ENCODE measurements at places on chromosomes 2 and 18. TPM values are rescaled to one million over a fixed set of nuclear protein-coding genes. Genes with fewer than 3 reads are reported as not detected.

DNA sequence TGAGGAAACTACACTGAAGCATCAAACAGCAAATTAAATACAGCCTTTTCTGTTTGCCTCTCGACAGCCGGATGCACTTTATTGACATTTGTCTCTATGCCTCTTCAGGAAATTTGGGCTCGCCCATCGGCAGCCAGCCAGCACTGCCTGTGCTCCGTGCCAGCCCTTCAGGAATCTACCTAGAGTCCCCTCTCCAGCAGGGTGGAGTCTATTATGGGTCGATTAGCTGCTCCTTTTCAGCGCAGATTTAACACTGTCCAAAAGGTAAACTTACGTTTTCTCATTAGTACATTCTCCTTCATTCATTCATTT lies 91.5 kb downstream of the MYCN start:
- DNase-seq, result no peak

DNA sequence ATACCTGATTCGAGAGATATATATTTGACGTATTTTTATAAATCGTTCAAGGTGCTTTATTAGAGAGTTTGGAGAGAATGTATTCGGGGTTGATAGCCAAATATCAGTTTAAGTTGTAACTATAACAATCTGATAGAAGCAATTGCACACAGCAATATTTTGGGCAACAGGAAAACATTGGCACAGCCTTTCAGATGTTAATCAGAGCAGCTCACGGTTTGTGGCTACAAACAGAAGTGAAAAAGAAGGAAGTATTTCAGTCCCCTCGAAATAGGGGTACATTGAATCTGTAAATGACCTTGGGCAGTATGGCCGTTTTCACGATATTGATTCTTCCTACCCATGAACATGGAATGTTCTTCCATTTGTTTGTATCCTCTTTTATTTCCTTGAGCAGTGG lies 20.6 kb downstream of the SERPINB10 start:
- no peak for DNase-seq

DNA sequence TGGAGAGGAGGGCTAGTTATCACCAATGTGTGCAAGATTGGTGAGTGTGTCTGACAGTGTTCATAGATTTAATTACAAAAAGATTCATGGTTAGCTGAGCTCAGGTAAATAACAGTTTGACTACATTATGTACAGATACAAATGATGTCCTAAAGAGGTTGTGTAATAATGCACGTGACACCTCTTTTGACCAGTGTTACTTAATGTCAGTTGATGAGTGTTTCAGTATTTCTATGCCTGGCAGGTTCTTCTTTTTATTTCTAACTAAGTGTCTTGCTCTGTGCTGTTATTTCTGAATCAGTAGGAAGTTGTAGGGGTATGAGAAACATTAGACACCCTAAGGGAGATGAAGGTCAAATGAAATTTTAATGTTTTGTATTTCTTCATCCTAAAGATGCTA lies 7.9 kb upstream of the INHBB start:
- no peak for DNase-seq

- no peak for DNase-seq
Observed at GRCh38 chr2:105521176-105521575, 122.3 kb upstream of the FHL2 start.

- DNase-seq, result no peak
Observed at GRCh38 chr2:128300151-128301020, 18.3 kb downstream of the HS6ST1 start.

- DNase-seq, result no peak
Observed at GRCh38 chr2:113407446-113408099, 29.9 kb upstream of the ZNG1B start.

DNA sequence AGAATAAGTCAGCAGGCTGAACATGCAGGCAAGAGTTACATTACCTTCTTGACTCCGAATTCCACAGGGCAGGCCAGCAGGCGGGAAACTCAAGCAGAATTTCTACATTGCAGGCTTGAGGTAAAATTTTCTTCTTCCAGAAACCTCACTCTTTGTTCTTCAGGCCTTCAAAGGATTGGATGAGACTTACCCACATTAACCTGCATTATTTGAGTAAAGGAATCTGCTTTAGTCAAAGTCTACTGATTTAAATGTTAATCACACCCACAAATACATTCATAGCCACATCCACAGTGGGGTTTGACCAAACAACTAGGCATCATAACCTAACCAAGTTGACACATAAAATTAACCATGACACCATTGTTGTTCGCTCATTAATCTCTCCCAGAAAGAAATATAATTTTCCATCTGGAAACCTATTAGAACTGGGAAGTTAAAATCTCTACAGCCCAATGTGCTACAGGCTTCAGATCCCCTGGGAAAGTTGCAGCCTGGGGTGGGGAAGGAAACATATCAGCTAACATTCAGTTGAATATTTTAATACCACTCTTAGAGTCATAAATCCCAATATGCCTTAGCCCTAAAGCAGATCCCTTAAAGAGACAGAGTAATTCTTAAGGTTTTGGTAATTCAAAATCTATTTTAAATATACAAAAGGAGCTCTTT lies 468.2 kb upstream of the TNP1 start:
- DNase-seq, result no peak

DNA sequence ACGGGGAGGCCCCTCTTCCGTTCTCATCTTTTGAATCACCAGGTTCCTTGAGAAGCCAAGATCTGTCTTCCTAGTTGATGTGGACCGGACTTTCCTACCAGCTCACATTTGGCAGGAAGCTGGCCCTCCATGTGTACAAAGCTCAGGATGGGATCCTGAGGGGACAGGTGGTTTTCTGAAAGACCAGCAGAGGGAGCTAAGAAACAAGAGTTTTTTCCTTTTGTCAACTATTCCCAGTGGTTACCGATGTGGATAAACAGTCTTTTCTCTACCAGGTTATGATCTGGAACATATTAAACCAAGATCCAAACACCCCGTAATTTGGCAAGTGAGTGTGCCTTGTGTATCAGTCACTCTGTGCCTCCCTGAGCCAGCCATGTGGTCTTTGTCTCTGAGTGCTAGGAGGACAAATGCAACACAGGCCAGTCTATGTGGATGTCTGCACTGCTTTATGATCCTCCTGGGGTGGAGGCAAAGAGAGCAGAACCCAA lies 25.1 kb upstream of the ARHGAP25 start:
- DNase-seq, result no peak

- no peak for DNase-seq
Observed at GRCh38 chr2:98691303-98691702, 39.6 kb downstream of the MGAT4A start.

DNA sequence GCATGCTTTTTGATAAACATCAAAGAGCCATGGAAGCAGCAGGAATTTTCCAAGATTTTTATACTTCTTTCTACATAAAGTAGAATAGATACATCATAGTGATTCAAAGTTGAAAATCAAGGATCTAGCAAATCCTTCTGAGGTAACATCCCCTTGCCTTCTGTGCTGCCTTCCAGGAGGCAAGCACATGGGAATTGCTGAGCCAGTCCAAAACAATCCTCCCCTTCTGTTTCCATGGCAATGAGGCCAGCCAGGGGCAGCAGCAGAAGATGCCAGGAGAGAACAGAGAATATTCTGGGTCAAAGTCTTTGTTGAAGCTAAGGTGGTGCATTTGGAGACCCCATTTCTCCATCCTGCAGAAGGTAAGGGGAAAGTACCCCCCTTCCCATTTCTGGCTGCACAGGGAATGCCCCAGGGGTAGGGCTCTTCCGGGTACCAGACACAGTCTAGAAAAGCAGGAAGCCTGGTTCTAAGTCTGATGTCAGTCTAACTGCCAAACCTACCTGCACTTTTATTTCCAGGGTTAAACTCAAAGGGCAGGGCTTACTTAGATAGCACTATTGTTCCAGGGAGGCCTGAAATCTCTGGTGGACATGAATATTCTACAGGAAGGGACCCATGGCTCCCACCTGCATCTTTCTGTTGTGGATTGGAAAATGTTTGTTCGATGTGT lies 22.1 kb downstream of the CENPA start:
- no peak for DNase-seq

DNA sequence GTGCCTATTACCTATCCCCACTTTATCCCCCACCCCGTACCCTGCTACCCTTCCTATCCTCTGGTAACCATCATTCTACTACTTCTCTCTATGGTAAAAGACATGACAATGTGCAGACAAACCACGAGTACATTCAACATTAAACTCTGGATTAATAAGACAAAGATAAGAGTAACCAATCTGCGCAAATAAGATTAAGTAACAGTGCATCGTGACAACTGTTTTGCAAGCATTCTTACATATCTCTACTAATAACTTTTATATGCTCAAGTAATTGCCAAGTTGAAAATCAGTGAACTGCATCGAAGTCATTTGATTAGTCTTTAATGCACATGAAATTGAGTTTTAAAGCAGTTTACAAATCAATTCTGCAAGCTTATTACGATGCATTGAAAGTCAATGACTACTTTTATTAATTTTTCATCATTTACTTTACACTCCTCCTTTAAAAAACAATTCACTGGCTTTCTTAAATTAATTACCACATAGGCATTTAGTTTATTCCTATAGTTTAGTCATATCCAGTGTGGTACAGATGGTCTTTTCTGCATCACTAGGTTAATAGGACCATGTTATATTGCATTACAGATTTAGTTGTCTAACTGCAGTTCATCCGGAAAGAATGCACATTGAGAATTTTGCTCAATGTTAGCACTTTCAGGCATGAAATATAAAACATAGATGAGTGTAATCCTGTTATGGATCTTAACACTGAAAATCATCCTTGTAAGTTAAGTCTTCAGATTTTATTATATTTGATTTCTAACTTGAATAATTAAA lies 178.1 kb downstream of the GCA start:
- no peak for DNase-seq

DNA sequence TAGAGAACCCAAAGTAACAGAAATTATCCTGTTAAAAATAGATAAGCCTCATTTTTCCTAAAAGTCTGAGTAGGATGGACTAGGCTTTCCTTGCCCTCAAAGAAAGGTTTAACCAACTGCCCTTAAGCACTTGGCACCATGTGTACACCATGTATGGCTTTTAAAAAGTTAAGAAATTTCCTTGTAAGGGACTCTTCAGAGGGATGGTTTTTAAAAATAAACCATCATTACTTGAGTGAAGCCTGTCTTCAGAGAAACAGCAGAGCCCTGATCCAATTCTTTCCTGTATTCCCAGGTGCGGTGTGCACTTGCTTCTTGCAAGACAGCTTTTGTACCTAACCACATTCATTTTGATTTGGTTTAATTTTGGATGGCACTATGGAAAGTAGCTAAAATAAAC lies 1.1 kb upstream of the NEMP2 start:
- DNase-seq, result no peak

DNA sequence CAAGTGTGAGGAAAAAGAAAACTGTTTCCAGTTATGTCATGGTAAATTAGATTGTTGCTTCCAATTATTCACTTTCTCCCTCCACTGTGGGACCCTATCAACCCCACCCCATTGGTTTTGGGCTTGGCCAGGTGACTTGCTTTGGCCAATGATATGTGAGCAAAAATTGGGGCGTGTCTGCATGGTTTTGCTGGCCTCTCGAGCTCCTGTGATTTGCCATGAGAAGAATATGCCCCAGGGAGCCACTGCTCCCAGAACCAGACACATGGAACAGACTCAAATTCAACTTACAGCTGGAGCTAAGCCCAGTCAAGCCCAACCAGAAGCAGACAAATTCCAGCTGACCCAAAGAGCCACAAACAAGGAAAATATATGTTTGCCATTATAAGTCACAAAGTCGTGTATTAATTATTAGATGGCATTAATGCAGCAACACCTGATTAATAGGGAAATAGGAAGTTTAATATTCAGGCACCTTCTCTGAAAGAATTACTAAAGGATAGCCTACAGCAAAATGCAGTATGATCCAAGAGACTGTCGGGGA lies 248.9 kb downstream of the ANAPC1 start:
- DNase-seq, result no peak

DNA sequence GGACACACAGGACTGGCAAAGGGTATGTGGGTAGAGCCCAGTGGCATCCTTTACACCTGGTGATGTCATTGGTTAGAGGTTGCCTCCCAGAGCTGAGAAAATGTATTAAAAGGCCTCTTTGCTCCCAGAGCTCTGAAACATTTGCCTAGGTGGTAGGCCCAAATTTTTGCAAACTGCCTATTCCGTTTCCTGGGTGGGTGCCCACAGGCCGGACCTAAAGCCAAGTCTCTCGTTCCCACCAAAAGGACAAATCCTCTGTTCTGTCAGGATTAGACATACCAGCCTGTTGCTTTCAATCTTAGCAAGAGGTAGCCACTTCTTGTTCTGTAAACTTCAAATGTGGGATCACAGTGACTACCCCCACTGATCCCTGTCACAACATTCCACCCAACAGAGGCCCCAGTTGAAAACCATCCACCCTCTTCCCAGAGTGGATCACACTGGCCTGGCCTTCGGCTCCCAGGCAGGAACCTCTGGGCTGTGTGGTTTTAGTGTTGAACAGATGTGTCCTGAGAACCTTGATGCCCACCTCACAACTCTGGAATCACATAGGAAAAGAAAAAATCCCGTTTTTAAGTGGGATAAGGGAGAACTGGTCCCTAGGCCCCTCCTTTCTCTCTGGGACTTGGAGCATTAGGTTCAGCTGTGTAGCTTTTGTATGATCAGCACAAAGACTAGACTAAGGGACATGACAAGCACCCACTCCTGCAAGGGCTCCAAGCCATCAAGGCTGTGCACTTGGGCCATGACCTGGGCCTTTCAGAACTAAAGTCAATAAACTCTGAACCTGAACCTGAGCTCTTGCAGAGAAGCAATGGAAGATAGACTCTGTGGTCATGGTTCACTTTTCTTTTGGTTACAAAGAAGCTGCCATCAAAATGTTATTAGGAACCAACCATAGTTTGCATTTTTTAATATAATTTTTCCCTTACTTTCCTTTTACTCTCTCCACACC lies 211.3 kb downstream of the CYP26B1 start:
- DNase-seq, result no peak

DNA sequence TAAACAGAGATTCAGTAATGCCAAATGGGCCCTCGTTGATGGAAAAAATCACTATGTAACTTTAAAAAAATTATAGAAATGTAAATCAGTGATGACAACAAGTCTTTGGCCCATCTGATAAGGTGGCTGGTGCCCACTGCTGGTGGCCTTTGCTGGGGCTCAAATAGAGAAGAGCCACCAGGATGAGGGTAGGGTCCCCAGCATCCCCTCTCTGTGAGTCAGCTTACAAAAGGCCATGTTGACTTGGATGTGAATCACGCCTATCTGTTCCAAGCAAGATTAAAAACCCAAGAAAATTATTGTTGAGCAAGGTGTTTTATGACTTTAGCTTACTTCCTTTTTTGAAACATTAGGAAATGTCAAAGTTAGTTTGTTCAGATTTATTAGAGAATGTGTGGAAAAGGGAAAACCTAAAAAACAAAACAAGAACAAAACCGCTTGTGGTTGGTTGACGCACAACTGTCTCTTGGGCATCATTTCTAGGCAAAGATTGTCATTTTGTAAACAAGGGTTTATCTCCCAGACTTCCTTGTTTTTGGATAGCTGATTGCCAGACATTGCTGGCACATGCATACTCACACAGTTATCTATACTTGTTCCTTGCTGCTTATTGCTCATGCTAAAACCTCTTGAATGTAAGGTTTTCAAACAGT lies 53.7 kb upstream of the ZNF396 start:
- DNase-seq, result no peak

FER1L5 gene
- 0.75 TPM for total RNA-seq

SLC4A5 gene
- total RNA-seq, result 6.4 TPM

FSHR gene
- not detected for total RNA-seq

IL36B gene
- not detected for total RNA-seq

IL1A gene
- 0.60 TPM for total RNA-seq

SERPINB10 gene
- not detected for total RNA-seq

AMMECR1L gene
- total RNA-seq, result 21.9 TPM

DSG4 gene
- 0.17 TPM for total RNA-seq

ANO7 gene
- 3.3 TPM for total RNA-seq

GPC1 gene
- total RNA-seq, result 58.0 TPM

Data from type B pancreatic cell (in vitro differentiated cells).